ENCODE measurements at places on chromosomes 3 and 15.

DNA sequence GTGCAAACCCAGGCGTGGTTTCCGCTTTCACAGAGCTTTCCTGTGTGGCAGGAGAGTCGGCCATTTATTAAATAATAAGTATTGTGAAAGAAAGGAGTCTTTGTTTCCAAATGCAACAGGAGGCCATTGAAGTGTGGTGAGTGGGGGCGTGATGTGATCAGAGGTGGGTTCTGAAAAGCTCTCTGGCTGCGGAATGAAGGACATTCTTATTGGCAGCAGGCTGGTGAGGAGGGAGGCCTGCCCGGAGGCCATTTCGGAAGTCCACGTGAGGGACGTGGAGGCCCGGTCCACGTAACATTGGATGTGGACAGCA is 11.1 kb downstream of the ARNT2 start:
- DNase-seq = no peak

GRCh38 chr3:152296971-152297370 is 28.2 kb downstream of the MBNL1 start:
- DNase-seq = no peak

DNA sequence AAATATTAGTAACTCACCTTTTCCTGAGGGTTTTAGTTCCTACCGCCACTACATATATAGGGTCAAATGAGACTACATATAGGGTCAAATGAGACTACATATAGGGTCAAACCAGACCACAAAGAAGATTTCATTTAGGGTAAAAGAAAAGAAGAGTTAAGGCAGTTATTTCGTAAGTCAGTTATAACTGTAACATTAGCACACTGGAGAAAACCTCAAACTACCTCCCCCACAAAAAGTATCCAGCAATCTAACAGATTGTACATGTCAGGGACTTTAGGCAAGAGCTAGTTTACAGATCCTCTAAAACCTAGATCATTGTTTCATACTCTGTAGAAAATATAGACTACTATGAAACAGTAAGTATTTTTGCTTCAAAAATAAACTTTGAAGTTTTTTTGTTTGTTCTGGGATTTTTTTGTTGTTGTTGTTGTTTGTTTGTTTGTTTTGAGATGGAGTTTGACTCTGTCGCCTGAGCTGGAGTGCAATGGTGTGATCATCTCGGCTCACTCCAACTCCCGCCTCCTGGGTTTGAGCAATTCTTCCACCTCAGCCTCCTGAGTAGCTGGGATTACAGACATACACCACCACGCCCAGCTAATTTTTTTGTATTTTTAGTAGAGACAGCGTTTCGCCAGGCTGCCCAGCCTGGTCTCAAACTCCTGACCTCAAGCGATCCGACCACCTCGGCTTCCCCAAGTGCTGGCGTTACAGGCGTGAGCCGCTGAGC is 92.4 kb upstream of the CGNL1 start:
- no peak for DNase-seq

GRCh38 chr15:81744364-81744763 is 301.5 kb downstream of the MEX3B start:
- no peak for DNase-seq

DNA sequence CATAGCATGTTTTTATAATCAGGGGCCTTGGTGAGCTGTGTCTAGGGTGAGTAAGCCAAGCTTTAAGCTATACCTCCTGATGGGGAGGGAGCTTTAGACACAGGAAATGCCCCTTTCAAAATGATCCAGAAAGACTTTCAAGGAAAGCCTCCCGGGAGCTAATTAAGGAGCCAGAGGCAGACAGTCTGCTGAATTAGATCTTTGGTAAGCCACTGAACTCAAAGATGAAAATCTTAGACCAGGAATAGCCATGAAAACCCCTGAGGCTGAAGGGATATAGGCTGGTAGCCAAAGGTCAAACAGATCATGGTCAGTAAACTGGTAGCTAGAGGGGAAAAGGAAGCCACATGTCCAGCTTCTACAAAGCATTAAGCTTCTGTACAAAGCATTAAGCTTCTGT is 42.7 kb upstream of the GAP43 start:
- DNase-seq = no peak

GRCh38 chr3:95468331-95468730 is 1346.1 kb upstream of the EPHA6 start:
- DNase-seq = no peak

DNA sequence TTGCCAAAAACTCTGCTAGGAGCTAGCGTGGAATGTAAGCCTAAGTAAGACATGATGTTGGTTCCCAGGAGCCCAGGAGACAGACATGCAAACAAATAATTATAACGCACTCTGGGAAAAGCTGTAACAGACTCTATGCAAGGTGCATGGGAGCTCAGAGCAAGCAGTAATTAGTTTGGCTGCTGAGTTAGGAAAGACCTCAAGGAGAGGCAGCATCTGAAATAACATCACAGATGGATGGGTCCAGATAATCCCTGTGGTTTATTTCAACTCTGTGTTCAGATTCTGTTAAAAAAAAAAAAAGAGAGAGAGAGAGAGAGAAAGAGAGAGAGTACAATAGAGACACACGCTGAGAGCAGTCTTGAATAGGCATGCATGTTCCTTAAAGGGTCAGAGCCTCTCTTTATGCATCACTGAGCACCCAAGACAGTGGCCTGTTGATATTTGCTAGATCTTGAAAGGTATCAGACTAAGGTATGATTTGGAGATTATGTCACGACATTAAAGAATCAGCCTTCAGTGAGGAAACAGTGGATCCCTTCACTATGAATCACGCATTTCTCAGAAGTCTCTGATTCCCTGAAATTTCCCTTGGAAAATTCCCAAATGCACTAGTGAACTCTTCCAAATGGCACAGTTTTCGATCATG is 124.4 kb upstream of the LIPC start:
- no peak for DNase-seq

GRCh38 chr3:124158168-124158881 is 166.4 kb upstream of the ROPN1 start:
- DNase-seq = no peak

- DNase-seq = no peak
Measured at GRCh38 chr3:55077726-55078125, 149.9 kb upstream of the LRTM1 start.

GRCh38 chr3:105145511-105145910 is 221.2 kb upstream of the ALCAM start:
- no peak for DNase-seq

DNA sequence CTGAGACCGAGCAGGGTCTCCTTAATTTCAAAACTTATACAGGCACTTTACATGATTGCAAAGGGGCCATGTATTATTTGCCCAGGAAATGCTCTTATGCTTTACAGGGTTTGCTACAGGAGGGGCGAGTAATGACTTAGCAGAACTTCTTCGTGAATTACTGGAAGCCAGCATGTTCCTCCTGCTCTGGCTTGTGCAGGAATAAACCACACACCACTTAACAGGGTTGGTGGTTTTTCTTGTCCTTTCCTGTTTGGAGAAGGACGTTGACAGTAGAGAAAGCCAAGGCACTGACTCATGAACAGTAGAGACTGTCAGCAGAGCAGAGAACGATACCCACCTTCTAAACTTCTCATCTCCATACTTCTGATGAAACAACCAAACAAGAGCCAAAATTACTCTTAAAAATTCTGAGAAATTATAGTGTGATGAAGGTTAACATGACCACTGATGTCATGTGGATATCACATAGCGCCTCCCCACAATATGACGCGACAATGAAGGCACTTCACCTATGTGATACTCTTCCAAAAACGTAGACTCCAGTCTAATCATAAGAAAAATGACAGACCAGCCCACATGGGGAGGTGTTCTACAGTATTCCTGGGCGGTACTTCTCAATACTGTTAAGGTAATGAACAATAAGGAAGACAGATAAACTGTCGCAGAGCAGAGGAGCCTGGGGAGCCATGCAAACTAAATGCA is 24.7 kb upstream of the MCTP2 start:
- DNase-seq = no peak

DNA sequence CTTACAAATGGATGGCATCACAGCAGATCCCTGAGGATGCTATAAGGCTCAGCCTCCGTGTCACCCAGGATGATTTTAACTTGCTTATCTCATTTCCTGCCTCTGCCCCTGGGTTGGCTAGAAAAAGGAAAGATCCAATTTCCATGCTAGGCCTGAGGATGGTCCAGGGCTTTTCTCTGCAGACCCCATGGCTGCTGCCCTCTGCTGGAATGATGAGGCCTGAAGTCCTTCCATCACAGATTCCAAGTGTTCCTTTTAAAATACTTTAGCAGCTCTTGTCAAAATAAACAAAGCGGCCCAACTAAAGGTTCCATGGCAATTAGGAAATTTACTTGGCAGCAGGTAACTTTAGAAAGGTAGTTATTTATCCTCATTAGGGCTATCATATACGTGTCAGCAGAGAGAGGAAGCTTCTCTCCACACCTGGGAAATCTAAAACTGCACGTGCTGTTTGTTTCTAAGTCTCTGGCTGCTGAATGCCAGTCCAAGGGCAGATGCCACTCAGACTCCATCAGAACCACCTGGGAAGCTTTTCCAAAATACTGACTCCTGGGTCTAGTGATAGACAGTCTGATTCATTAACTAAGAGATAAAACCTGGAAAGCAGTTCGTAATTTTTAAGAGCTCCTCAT is 401.9 kb upstream of the IL12A start:
- DNase-seq = no peak

DNA sequence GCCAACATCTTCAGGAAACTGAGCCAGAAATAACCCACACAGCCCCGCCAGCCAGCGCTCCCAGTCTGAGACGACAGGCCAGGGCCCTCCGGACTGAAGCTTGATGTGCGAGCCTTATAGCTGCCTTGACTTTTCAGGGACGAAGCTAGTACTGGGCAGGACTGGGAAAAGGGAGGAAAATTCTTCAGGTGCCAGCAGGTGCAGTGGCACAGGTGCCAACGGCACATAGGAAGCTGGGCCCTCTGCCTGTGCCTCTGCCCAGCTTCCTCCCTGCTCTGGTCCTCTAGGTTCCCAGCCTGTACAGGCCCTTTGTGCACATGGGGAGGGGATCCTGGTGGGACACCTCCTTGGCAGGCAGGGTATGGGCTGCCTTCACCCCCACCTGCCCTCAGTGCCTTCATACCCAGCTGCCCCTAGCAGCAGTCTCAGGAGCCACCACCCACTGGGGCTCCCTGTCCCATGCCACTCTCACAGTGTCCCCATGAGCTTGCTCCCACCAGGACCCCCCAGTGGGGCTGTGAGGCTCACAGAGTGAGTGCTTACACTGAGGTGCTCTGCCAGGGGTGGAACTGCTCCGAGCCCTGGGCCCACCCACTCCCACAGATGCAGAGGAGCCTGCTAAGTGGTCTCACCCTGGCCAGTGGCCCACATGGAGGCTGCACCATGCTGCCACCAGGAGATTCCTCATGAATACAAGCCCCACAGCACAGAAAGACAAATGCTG is 61.0 kb downstream of the DNAJB8 start:
- DNase-seq = no peak

DNA sequence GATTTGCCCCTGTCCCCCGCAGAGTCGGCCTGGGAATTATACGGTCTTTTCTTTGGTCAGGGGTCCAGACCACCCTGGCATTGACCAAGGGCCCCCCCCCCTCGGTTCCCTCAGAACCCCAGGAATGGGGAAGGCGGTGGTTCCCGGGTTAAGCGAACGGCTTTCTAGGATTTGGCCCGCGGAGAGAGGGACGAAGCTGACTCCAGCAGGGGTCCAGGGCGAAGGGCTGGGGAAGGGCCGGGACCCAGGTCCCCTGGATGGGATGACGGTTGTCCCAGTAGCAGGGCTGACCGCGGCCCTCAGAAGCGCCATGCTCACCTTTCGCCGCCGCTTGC is 274 bp downstream of the RRP9 start:
- DNase-seq = no peak

- DNase-seq = no peak
Measured at GRCh38 chr15:28955160-28955992, 69.6 kb downstream of the APBA2 start.

DNA sequence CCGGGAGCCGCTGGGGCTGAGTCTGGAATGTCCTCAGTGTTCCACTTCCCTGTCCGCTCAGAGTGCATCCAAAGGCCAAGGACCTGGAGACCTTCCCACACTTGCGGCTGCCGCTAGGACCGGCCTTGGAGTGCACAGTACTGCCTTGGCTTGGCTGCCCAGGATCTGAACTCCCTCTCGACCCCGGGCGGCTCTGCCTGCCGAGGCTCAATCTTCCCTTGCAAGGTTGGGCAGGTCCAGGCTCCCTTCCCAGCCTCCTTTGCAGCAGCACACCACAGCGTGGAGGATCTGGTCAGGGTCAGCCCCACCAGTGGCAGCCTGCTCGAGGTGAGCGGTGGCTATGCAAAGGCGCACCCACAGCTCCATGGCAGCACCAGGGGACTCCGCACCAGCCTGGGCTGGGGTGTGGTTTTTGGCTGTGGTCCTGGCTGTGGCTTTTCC is 69.2 kb downstream of the PLXNA1 start:
- DNase-seq = no peak

GRCh38 chr15:57358571-57358970 is 17.7 kb upstream of the CGNL1 start:
- DNase-seq = no peak

DNA sequence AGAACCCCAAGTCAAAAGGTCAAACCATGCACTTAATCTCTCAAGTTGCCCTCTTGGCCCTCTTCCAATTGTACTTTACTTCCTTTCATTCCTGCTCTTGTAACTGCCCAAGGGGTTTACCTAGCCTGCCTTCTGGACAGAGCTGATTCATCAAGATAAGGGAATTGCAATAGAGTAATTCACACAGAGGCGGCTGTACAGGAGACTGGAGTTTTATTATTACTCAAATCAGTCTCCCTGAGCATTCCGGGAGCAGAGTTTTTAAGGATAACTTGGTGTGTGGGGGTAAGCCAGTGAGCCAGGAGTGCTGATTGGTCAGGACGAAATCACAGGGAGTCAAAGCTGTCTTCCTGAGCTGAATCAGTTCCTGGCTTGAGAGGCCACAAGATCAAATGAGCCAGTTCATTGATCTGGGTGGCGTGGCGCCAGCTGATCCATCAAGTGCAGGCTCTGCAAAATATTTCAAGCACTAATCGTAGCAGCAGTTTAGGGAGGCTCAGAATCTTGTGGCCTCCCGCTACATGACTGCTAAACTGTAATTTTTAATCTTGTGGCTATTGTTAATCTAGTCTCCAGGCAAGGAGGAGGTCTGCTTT is 590.0 kb downstream of the EPHA3 start:
- DNase-seq = no peak

DNA sequence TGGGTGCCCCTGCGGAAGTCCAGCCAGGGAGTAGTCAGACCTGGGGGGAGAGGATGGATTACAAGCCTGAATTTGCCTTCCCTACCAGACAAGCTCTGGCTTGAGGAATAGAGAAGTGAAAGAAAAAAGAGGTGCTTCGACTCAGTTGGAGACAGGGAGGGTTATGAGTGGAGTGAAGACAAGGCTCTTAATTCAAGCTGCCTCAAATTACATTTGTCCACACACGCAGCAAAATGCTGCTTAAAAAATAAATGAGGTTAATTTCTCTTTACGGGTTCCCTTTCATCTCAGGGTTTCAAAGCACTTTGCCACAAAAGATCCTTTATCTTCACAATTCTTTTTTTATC is 49.0 kb upstream of the SLC4A7 start:
- DNase-seq = no peak
